ENCODE measurements at places on chromosomes 5 and 9. TPM values are rescaled to one million over a fixed set of nuclear protein-coding genes. Genes with fewer than 3 reads are reported as not detected.
A peak's percentile ranks its signal among the peaks of the same experiment; 100 is the strongest.

The C5orf63 gene
- total RNA-seq: 1.5 TPM

The SLC1A3 gene
- 13.7 TPM for total RNA-seq

The CARD9 gene
- total RNA-seq: 2.4 TPM

The IARS1 gene
- total RNA-seq: 44.4 TPM

The NR2F1-AS1 gene
- total RNA-seq: 0.30 TPM

The ANAPC2 gene
- 69.3 TPM for total RNA-seq

The ANGPTL2 gene
- 18.8 TPM for total RNA-seq

The DMGDH gene
- 0.91 TPM for total RNA-seq

The MEGF10 gene
- 0.57 TPM for total RNA-seq

DNA sequence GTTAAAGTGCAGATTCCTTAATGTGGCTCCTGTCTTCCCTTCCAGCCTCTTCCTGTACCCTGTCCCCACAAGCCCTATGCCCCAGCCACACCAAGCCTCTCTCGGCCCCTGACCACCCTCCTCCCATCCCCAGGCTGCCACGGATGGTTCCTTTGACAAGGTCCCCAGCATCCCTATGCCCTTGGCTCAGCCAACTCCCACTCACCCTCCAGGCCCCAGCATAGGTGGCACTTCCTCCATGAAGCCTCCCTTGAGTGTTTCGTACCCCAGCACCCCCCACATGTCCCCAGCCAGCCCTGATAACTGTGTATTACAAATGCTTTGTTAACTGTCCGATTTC, 115.5 kb upstream of the TBC1D2 start:
- DNase-seq: peak; percentile 72

DNA sequence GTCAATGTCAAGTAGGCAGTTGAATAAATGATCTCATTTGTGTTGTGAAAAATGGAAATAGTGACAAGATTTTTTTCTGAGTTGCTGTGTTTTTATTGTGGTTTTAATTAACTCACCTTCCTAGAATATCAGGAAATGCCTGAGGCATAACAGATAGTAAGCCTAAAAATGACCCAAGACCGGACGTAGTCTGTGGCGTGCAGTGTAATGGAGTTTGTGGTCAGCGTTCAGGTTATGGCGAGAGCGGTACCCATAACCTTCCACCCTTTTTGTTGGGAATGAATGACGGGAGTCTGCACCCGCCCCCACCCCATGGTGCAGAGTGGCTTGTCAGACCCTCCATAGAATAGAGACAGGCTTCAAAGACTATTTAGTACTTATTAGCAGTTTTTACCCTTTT, 119.3 kb downstream of the GALNT10 start:
- no peak for DNase-seq

DNA sequence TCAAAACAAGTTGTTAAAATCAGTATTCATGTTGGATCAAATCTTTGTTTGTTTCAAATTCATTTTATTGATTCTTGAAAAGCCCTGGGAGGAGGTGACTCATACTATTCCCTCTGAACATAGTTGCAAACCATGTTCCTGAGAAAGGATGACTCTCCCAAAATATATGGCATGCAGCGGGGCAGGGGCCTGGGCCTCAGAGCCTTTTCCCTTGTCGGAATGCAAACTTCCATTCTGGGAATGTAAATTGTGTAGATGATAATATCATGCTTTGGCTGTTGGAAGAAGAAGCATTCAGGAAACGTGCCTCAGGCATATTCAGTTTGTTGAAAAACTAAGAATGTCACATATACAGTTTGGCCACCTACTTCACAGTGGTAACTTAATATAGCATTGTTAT, 242.0 kb downstream of the AUH start:
- DNase-seq: no peak

DNA sequence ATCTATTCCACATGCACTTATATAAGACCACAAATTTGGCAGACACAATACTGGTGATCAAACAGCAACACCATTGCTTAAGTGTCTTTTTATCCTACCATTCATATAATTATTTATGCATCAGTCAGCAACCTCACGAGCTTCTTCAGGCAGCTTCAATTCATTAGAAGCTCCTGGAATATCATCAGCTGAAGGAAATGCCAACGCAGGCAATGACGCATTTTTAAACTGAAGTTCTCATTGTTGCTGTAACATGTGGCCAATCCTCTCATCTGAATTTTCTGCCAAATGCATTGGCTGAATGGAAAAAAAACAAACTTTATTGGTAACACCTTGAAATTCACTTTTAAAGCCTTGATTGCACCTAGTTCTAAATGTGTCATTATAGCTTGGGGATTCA, 376.4 kb upstream of the RGMB start:
- no peak for DNase-seq

- no peak for DNase-seq
Measured at GRCh38 chr9:123268199-123268464, 254 bp downstream of the STRBP start.

GRCh38 chr5:36528588-36528987, 77.8 kb upstream of the SLC1A3 start:
- no peak for DNase-seq

- no peak for DNase-seq
Measured at GRCh38 chr5:9440517-9440916, 105.4 kb downstream of the SEMA5A start.

DNA sequence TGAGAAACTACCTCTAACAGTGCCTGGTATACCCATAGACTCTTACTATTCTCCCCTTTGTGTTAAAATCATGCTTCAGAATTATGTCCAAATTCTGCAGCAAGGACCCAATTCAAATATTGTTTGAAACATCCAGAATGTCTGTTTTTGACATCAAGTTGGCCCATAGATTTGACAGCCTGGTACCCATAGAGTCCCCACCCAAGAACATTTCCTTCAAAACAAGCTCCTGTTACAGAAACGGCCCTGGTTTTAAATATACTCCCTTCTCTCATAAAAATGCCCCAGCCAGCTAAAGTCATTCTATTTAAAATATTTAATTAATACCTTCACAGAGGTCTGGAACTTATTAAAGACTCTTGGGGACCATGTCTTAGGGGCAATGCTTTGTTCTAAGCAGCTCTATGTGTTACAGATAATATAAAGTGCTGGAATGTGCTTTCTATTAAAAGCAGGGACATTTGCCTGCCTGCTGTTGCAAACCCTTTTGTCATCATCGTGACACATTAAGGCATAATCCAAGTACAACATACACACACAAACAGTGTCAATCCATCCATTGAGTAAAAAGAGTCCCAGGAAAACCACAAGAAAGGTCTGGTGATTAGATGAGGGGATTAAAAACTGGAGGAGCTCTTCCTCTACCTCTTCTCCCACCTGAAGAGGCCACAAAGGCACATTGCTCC, 321.7 kb downstream of the MLLT3 start:
- DNase-seq: no peak

GRCh38 chr5:132012371-132013005, 1.0 kb upstream of the ACSL6 start:
- DNase-seq: no peak

DNA sequence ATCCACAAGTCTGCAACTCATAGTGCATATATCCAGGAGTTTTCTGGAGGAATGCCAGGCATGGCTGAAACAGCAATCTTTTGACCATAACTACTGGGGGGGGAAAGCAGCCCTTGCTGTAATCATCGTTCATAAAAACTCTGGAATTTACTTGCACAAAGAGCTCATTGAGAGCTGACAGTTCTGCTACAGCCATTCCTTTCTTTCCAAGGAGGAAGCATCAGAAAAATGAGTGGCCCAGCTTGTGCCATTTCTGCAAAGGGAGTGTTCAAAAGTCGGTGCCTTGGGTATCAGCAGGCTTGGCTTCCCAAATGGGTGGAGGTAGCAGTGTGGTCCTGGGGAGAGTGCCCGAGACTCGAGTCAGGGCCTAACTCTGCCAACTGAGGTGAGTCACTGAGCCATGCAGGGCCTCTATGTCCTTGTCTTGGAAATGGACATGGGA, 101.5 kb downstream of the GCNT1 start:
- no peak for DNase-seq

- DNase-seq: no peak
Measured at GRCh38 chr5:77312413-77312812, 101.9 kb downstream of the PDE8B start.

DNA sequence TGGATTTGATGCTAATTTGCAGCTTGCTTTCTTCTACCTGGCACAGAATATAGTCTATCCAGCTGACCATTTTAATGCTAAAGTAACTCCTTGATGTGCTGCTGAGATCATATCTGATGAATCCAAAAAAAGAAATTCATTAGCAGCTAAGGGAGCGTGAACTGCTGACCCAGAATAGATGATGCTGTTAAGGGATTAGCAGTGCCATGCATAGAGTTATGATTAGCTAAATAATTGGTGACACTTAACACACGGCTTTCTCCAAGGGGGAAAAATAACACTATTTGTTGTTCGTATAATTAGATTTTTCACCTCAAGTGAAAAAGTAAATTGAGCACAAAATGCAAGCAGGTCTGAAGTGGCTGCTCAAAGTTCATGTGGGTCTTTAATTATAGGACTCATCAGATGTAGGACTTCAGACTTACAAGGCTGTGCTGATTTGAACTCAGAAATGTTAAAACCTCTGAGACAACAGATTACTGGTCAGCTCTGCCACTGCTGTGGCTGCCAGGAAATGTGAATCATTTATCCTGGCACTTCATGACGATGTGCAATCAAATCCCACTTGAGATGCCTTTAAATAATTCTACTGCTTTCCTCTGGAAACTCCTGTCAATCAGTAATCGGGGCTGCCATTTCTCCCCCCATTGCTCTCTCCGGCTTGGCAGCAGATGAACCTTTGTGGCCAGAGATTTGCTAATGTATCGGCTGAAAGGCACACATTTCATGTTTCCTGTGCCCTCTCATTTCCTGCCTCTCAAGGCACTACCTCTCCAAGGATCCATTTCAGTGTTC, 291.6 kb upstream of the C9orf72 start:
- no peak for DNase-seq

GRCh38 chr5:101080462-101081240, 177.6 kb upstream of the ST8SIA4 start:
- DNase-seq: no peak

GRCh38 chr5:75337366-75338021, 474 bp downstream of the HMGCR start:
- peak; percentile 44 for DNase-seq

DNA sequence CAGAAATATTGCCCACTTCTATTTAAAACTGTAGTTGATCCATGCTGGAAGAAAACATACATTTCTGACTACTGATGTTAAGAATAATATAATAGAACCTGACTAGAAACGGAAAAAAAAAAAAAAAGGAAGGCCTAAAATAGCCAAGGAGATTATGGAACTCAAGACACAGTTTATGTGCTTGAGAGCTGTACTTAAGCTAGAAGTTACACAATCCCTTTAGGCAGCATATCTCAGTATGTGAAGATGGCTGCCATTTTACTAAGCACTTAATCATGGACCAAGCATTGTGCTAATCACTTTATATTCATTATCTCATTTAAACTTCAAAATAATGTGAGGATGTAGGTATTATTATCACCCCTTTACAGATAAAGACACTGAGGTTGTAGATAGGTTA, 73.0 kb upstream of the NR4A3 start:
- DNase-seq: no peak

GRCh38 chr5:83313436-83313835, 158.1 kb upstream of the VCAN start:
- no peak for DNase-seq

- DNase-seq: no peak
Measured at GRCh38 chr5:120507800-120508463, 43.8 kb downstream of the PRR16 start.

GRCh38 chr9:133788819-133789717, 50.9 kb upstream of the SARDH start:
- peak; percentile 25 for DNase-seq

DNA sequence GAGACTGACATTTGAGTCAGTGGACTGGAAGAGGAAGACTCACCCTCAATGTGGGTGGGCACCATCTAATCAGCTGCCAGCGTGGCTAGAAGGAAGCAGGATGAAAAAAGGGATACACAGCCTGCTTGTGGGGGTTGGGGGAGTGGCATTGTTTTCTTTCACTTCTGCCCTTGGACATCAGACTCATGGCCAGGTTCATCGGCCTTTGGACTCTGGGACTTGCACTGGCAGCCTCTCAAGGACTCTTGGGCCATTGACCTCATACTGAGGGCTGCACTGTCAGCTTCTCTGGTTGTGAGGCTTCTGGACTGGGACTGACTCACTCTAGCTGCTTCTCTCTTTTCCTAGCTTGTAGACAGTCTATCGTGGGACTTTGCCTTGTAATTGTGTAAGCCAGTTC, 374.9 kb downstream of the TLE1 start:
- no peak for DNase-seq

DNA sequence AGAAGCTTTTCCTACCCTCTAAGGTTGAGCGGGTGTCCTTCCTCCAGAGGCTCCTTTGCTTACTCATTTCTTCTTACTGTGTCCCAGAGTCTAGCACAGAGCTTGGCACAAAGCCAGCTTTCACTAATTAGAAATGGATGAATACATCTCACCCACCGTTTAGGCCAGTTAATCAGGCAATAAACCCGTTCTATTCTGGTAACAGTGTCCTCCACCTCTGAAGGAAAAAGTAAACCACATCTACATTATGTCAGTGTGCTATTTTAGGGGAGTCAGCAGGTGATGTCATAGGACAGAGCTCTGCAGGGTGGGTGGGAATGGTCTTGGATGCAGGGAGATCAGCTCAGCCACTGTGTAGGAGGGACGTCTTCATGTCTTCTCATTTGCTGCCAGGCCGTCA, 109.2 kb downstream of the OSTF1 start:
- DNase-seq: no peak

DNA sequence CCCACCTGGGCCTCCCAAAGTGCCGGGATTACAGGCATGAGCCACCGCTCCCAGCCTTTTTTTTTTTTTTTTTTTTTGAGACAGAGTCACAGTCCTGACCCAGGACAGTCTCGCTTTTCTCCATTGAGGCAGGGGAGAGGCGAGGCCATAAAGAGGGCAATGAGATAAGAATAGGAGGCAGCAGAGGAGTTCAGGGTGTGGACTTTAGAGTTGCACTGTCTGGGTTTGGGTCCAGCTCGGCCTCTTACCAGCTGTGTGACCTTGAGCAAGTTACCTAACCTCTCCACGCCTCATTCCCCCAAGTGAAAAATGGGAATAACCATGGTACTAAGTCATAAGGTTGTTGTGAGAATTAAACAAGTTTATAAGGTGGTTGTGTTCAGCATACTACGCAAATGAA, 24.6 kb upstream of the ANKH start:
- DNase-seq: no peak

- no peak for DNase-seq
Measured at GRCh38 chr5:20609126-20609525, 621.1 kb upstream of the CDH18 start.

- DNase-seq: no peak
Measured at GRCh38 chr5:151151793-151152192, 5.8 kb downstream of the ANXA6 start.

GRCh38 chr5:81760521-81760920, 9.6 kb upstream of the SSBP2 start:
- no peak for DNase-seq

DNA sequence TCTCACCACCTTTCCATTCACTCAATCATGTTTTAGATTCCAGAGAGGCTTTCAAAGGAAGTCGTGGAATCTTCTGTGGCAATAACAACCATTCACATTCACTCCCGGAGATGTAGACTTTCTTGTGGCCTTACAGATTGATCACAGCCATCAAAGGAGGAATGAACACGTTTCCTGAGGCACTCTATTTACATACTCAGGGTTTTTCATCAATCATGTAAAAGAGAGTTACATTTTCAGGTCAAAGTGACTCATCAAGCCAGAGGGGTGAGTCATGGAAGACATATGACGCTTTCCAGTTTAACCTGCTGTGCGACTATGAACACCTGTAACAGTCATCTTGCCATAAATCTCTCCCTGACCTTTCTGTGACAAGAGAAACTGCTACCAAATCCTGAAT, 39.3 kb upstream of the RAD23B start:
- DNase-seq: peak; percentile 62

All from lower leg skin (tissue), 4 donors.